ENCODE measurements at places on chromosomes 11 and 22.

- DNase-seq, result no peak
These were observed 27.2 kb upstream of the MYO18B start for GRCh38 chr22:25714739-25715138.

DNA sequence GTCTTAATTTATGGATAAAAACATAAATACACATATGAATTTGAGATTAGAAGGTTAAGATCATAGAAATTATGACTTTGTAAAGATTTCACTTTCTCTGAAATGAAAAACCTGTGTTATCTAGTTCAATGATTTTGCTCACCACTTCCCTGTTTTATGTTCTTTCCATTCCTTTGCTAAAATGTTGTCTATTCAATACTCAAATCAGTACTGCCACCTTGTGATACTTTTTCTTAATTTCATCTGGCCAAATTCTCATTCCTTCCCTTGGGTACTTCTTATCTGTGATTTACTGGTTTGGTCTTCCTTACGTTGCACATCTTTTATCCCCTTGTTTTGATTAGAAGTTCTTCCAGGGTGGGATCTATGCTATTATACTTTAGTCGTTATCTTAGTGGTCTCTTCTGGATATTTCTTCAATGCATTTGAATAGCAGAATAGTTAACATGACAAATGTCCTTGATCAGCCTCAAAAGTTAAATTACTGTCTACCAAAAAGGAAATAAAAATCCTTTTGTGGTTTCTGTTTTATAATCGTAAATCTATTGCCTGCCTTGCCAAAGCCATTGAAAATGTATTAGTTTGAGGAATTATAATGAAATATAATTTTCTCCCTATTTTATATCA is 197.0 kb downstream of the PGR start:
- peak; percentile 18 for DNase-seq

DNA sequence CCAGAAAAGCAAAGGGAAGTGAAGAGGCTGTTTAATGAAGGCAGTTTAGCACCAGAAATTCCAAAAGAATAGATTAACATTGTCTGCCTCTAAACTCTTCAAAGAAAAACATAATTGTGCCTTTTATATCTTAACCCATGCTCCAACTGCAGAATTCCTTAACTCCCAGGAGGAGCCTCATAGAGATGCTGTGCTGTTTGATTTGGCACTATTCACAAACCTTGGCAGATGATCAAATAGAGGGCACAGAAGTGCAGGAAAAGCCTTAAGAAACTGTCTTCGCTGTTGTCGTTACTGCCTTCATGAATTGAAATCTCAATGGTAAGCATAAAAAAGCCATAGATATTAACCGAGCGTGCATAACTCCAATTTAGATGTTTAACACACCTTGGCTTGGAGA is 124.1 kb upstream of the MPPED2 start:
- DNase-seq, result peak; percentile 50

GRCh38 chr22:47034905-47035419 is 272.5 kb downstream of the TBC1D22A start:
- no peak for DNase-seq

DNA sequence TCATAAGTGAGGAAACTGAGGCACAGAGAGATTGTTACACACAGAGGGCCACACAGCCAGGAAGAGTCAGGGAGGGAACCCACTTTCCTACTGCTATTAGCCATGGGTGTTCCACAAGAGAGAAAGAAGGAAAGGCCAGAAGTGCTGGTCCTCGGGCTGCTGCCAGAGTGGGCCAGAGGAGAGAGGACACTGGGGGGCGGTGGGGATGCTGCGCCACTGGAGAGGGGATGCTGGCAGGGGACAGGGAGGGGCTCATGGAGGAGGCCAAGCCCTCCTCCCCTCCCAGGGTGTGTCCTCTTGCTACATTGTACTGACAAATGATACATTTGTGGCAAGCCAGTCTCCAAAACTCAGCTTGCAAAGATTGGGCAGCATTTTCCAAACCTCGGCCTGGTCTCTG is 9.9 kb downstream of the IL10RA start:
- DNase-seq, result no peak

All from stromal cell of bone marrow (primary cell).